ENCODE measurements at places on chromosomes 6 and 20.

DNA sequence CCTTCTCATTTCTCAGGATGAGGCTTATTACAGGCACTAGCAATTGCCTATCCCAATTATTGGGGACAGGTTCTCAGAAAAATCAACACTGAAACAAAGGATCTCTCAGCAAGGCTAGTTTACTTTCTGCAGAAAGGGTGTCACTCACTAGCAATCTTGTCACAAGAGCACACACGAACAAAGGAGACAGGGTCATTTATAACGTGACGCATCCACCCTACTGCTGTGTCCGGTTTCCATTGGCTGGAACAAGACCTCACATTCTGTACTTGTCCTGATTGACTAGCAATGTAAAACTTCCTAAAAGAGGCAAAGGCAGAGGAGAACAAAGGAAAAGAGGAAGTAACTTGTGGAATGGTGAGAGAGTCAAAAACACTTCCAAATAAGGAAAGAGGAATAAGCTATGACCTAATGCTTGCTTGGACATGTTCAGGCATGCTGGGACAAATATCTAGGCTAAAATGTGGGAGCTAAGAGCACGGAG is 160.2 kb upstream of the STXBP5 start:
- DNase-seq = no peak

GRCh38 chr20:14922503-14923267 is 585.3 kb upstream of the FLRT3 start:
- no peak for DNase-seq

DNA sequence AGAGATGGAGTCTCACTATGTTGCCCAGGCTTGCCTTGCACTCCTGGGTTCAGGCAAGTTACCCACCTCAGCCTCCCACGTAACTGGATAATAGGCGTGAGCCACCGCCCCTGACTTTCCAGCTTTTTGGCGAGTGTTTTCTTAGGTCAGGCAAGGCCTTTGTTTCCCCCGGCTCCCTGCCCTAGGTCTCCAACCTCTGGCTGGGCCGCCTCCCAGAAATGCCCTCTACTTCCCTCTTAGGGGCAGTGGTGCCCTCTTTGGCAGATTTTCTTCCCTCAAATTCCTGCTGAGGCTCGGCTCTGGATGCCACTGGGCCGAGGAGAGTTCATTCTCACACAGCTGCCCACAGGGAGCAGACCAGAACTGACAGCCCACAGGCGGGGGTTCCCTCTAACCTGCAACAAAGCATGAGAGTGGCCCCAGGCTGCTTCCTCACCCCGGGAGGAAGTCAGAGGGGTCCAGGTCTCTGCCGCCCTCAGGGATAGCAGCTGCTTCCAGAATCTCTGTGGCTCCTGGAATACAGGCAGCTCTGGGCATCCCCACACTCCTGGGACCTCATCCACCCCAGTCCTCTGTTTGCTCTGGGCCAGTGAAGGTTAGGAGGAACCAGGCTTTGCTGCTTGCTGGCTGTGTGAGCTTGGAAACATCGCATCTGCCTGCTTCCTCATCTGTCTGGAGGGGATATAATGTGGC is 56.5 kb downstream of the TCP11 start:
- DNase-seq = no peak

DNA sequence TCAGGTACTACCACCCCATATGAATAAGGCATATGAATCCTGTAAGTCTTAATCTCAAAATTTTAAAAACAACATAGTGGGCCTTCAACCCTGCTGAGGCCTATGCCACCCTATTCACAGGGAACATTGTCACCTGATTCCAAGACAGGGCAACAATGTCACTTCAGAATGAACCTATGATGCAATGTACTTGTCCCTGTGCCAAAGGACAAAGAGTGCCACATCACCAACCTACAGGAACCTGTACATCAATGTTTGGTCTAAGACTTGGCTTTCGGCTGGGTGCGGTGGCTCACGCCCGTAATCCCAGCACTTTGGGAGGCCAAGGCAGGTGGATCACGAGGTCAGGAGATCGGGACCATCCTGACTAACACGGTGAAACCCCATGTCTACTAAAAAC is 318.5 kb upstream of the JARID2 start:
- no peak for DNase-seq

- no peak for DNase-seq
These were observed 1.4 kb upstream of the ZNF217 start for GRCh38 chr20:53595018-53595378.

GRCh38 chr6:46254331-46254730 is 83.6 kb upstream of the ENPP5 start:
- DNase-seq = no peak

- DNase-seq = no peak
These were observed 16.7 kb downstream of the RAD21L1 start for GRCh38 chr20:1242530-1242929.

DNA sequence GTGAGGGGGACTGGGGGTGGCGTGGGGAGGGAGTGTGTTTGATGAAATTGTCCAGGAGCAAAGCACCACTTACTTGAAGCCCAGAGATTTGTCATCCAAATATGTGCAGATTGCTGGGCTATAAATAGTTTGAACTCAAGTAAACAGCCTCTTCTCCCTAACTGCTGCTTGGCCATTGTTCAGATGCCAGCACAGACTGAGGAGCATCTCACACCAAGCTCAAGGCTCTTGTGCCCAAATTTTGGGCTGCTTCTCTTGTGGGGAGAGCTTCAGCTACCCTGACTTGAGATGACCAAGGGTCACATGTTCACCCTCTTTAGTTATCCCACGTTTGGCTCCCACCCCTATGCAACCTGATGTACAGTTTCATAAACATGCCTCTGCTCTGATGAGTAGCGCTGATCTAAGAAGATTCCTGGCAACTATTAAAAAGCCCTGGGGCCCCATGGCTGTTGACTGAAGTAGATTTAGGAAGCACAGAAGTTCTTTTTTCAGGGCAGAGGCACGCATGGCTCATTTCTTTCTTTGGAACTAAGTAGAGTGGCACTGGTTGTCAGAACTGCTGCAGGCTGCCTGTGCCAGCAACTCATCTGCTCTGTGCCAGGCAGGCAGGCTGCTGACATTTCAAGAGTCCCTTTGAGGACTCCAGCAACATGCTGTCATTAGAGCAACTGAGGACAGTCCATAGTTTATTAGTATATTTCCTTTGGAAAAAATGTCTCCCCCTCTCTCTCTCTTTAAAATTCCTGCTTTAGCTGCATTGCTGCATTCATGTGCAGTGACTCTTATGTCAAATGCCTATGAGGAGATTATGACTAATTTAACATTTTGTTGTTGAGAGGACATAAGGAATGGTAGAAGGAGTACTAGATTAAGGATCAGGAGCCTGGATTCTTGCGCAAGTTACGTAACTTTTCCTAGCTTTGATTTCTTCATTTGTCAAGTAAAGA is 9.6 kb upstream of the PKIG start:
- no peak for DNase-seq

DNA sequence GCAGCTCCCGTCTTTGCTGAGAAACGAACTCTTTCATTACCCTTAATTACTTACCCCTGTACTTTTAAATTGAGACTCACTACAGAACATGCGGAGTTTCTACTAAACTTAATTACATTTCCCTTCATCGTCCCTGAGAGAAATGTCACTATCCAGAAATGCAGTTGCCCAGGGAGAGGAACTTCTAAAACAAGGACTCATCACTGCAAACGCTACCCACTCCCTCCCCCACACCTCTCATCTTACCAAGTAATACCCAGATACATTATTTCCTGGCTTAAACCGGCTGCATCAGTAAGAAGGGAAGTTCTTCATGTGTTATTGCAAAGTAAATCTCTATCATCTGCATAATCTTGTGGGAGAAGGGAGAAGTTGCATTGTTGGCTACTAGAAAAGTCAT is 138.3 kb downstream of the IPCEF1 start:
- DNase-seq = no peak

DNA sequence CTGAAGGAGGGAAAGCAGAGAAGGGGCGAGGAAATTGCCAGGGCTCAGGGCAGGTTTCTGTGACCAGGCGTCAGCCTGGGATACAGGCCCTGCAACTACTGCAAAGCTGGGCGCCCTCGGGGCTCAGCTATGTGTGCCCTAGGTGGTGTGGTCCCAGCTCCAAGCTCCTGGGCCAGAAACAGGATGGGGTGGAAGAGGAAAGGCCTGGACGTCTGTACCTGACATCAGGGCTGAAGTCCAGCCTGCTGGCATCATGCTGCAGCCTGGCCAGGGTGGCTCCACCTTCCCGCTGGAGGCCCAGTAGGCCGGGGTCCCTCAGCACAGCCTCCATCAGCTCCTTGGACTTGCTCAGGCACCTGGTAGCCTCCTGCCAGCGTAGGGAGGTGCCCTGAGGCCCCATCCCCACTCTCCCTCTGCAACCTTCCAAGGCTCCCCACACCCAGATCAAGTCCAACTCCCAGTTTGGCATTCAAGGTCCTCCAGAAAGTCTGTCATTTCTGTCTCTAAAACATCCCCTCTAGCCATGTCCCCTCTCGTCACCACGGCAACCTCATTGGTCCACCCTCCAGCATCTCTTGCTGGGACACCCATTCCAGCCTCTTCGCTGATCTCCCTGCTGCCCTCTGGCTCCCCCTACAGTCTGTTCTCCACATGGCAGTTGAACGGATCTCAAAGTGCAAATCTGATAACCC is 38.2 kb downstream of the KIAA1755 start:
- peak; percentile 89 for DNase-seq

DNA sequence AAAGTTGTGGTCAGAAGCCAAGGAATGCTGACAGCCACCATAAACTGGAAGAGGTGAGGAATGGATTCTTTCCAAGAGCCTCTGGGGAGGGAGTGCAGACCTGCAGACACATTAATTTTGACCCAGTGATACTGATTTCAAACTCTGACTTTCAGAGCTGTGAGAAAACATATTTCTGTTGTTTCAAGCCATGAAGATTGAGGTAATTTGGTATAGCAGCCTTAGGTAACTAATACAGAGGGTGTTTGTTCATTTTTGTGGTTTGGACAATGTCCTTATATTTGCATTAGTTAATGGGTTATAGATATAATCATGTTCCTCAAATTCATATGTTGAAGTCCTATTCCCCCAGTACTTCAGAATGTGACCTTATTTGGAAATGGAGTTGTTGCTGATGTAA is 85.4 kb upstream of the GTSF1L start:
- no peak for DNase-seq

DNA sequence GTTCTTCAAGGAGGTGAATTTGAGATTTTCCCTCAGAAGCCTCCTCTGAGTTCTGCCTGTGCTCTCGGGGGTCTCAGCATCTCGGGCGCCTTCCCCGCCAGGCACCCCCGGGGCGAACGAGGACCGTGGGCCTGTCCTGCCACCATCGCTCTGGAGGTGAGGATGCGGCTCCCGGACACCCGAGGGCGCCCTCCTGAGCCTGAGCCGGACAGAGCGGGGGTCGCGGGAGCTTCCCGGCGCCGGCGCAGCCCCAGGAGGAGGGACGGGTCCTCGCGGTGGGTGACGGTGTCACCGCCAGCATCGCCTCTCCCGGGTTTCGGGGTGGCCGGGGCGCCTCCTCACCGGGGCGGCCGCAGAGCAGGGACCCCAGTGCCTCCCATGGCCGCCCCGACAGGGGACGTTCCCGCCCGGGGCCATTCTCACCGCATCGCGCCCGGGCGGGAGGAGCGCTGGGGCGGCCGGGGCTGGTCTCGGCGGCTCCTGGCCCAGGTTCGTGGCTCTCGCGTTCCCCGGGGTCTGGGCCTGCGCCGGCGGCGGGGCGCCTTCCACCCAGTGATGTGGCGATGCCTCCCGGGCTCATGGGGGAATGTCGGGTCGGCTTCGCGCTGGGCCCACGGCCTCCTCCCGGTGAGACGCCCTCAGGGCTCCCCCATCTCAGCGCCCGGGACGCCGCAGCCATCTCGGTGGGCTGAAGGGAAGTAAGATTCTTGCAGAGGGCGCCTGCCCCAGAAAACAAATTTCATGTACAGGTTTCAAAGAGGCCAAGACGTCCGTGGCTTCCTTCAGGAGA is 210.5 kb downstream of the ERMARD start:
- DNase-seq = no peak

DNA sequence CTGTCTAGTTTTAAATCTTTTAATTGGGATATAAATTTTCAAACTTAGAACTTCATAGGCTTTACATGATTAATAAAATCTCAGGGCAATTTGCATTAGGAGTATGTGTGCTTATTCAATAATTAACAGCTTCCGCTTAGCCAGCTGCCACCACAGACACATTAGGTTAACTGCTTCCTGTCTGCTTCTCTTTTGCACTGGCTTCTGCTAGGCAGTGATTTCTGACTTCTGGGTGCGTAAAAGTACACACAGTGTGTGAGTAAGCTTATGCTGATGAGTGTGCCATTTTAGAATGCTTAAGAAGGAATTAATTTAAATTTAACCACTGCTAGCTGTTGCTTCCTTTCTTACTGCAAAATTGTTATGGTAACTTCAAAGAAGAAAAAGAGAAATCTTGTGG is 73.9 kb downstream of the F13A1 start:
- DNase-seq = no peak

DNA sequence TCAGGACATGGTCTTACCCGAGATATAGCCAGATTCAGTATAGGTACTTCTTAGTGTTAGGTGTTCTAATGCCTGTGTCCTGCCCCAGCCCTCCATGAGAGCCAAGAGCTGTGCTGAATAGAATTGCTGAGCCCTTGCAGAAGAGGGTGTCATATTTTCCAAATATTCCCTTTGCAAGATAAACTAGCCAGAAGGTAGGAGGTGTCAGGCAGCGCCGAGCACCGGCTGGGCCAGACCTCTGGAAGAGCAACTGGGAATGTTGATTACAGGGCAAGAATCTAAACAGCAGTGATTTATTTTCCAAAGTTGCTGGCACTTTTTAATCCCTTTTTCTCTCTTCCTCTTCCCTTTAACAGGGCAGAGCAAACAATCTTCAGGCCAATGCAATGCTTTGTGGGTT is 37.1 kb upstream of the EZR start:
- DNase-seq = no peak

GRCh38 chr6:1940381-1940780 is 305.0 kb downstream of the GMDS start:
- DNase-seq = no peak

DNA sequence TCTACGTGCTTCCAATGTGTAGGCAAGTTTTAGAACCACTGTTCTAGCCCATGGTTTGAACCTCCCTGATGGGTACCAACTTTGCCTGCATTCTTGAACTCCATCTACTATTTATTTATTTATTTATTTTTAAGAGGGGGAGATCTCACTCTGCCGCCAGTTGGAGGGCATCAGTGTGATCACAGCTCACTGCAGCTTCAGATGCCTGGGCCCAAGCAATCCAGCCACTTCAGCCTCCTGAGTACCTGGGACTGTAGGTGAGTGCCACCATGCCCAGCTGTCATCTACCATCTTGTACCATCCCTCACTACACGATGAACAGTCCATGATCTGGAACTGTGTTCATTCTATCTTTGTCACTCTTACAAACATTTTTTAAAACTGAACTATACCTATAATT is 28.2 kb downstream of the HLA-F start:
- DNase-seq = no peak

DNA sequence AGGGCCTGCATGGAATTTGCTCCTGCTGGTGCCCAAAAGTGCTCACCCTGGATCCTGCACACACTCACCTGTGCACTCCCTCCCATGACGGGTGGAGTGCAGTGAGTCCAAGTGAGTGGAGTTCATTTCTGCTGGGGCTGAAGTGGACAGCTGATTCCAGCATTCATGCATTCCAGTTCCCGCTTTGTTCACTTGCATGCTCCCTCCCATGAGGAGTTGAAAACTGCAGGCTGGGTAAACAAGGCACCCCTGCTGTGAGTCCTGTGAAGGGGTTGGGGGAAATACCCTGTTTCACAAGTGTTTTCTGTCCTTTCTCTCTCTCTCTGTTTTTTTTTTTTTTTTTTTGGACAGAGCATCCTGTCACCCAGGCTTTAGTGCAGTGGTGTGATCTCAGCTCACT is 454.1 kb upstream of the NOX3 start:
- DNase-seq = no peak

Measured in HuH-7 (cell line).